Osteoblast (primary cell): ENCODE measurements at places on chromosomes 7 and 10.

- DNase-seq = no peak
These were observed 26.2 kb upstream of the ZNF467 start for GRCh38 chr7:149799397-149800168.

- peak; percentile 26 for DNase-seq
These were observed 266.4 kb downstream of the PTPRN2 start for GRCh38 chr7:158321056-158321700.

DNA sequence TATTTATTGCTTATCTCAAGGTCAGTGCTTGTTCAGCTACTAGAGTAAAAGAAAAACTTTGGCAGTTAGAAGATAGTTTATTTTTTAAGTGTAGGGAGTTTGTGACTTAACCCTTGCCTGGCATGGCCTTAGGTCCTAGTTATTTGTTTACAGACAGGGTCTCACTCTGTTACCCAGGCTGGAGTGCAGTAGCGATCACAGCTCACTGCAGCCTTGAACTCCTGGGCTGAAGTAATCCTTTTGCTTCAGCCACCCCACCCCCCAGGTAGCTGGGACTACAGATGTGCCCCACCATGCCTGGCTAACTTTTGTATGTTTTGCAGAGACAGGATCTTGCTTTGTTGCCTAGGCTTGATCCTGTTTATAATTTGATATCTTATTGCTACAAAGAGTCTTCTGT is 4.2 kb downstream of the ANLN start:
- DNase-seq = no peak

- DNase-seq = no peak
These were observed 37.7 kb upstream of the MINDY3 start for GRCh38 chr10:15898046-15898445.

DNA sequence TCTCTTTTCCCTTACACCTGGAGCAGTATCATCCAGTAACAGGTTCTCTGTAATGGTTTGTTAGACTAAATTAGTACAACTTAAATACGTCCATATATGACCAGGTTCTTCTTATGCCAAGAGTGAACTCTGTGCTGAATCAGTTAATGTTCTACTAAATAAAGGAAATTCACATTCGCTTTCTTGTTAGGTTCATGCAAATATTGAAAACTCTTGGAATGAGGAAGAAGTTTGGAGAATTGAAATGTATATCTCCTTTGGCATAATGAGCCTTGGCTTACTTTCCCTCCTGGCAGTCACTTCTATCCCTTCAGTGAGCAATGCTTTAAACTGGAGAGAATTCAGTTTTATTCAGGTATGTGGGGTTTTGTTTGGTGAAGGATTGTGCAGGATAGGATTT is 15.3 kb upstream of the CFAP69 start:
- DNase-seq = no peak

- DNase-seq = peak; percentile 90
These were observed 878 bp downstream of the GLRX3 start for GRCh38 chr10:130137090-130137448.

DNA sequence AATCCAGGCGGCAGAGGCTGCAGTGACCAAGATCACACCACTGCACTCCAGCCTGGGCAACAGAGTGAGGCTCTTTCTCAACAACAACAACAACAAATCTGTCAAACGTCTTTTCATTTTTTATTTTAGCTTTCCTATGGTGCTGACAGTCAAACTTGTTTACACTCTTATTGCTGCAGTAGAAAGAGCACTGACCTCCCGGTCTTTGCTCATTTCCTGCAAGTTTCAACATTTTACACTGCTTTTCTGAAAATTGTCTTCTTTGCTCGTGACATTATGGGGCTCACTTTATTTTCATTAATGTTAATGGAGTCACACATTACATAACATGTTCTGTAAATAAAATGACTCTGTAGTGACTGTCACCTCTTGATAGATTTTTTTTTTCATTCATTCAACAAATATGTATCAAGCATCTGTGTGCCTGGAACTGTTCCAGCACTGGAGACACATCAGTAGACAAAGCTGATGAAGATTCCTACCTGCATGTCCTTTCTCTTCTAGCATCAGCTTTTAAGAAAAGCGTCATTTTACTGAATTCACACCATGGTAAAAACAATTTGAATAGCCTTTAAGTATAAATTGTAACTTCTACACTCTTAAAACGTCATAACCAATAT is 277.3 kb downstream of the CELF2 start:
- no peak for DNase-seq

GRCh38 chr7:32937344-32938174 is 19.7 kb upstream of the FKBP9 start:
- DNase-seq = peak; percentile 83

DNA sequence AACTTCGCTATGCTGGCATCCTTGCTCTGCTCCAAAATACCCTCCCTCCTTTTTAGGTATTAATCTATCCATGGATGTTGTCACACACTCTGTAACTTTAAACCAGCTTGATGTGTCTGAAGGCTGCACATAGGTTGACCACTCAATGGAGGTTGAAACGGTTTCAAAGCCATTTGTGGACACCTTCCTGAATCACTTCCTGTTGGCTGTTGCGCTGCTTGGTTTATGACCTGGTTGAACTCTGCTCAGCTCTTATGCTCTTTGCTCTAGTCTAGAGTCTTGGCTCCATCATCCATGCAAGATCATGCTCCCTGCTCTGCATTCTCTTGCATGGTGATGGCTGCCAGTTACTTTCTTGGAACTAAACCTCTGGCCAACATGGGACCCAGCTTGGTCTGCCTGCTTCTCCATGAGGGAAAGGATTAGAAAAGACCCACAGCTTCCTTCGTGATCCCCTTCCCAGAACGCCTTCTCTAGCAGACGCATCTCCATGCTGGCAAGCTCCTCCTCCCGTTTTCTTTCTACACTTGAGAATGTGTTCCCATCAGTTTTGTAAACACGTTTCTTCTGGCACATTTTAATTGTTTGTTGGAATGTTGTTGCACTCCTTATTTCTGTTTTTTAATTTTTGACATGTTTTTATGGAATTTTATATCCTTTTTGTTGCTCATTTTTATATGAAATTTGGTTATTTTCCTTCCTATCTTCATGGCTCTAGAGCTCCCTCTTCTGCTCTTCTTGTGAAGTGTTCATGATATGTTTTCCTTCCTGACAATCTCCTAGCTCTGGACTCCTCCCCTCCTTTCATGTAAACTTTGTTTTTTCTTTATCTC is 149.8 kb downstream of the XPNPEP1 start:
- peak; percentile 73 for DNase-seq

DNA sequence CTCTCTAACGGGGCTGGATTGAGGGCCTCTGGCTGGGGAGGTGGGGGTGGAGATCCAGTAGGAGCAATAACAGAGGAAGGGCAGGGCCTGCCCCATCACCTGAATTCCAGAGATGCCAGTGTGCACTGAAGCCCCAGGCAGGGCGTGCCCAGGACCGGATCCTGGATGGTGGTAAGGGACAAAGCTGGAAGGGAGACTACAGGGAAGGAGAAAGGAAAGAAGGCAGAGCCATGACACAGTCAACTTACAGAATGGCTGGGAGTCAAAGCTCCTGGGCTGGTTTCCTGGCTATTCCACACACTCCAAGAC is 666 bp downstream of the TMEM139 start:
- no peak for DNase-seq

DNA sequence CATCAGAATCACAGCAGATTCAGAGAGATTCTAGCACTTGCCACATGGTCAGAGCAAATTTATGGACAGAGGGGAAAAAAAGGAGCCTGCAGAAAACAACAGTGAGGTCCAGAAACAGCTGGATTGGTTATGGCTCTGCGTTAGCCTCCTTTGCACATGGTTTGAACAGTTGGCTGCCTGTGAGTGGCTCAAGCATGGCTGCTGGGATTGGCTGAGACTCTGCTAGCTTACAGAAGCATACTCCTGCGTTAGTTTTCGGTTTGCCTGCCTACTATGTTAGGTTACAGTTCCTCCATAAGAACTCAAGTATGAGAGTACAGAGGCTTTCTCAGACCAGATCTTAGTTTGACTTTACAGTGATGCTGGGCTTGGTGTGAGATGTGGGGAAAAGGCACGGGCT is 80.7 kb upstream of the WDR11 start:
- DNase-seq = no peak

DNA sequence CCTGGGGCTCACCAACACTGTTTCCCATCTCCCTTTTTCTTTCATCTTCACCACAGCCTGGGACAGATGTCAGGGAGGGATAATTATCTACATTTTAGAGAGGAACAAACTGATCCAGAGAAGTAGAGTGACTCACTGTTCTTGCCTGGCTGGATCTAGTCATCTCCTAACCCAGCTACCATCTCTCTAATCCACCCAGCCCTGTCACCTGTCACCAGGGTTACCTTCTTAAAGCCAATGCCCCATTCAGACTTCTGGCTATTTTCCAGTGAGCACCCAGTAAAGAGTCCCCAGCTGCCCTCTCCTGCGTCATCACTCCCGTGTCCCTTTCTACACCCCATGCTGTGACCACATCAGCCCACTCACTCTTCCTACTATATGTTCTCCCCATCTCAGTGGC is 68.4 kb upstream of the DUSP5 start:
- DNase-seq = peak; percentile 81

DNA sequence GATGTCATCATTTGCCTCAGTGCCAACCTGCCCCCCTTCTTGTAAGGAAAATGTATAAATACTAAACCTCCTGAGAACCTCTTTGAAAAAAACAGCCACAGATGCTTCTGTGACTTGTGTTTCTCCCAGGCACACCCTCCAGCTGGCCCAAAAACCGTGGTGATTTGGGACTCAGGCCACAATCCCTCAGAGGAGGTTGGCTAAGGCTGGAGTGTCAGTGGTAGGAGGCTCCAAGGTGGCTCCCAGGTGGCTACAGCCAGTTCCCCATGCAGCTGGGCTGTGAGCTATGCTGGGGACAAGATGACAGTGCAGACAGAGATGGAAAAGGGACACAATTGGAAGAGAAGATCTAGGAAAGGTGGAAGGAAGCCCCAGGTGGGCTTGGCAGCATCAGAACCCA is 104.7 kb downstream of the CPXM2 start:
- DNase-seq = no peak

GRCh38 chr7:139776486-139777132 is 1.2 kb downstream of the HIPK2 start:
- peak; percentile 94 for DNase-seq

GRCh38 chr7:15853832-15854470 is 167.5 kb upstream of the MEOX2 start:
- no peak for DNase-seq

- DNase-seq = no peak
These were observed 28.3 kb upstream of the GNA12 start for GRCh38 chr7:2872296-2872874.

DNA sequence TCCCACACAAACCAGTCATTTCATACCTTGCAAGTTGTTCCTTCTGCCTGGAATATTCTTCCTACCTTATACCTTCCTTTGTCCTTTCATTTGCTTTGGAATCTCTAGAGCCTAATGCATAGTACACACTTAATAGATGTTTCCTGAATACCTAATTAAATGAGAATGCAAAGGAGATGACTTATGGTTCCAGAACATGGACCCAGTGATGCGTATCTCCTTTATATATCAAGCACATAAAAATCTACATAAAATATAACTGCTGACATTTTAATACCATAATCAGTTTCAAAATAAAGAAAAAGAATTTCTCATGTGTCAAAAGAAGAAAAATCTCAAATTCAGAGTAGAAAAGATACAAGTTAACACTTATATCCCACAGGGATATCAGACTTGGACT is 110.6 kb upstream of the ASAH2 start:
- DNase-seq = no peak

- DNase-seq = no peak
These were observed 7.6 kb upstream of the SUN1 start for GRCh38 chr7:824664-825063.
